Effector CD4-positive, alpha-beta T cell (primary cell): ENCODE measurements at places on chromosomes 3 and 15.

- DNase-seq: no peak
These were observed 60.0 kb downstream of the PIK3CB start for GRCh38 chr3:138774529-138775253.

GRCh38 chr3:62373714-62374333, 474 bp upstream of the FEZF2 start:
- DNase-seq: no peak

GRCh38 chr3:88031642-88032077, 27.1 kb downstream of the CGGBP1 start:
- no peak for DNase-seq

- no peak for DNase-seq
These were observed 110.2 kb downstream of the CMSS1 start for GRCh38 chr3:99927671-99928457.

- DNase-seq: no peak
These were observed 304.5 kb downstream of the OTOL1 start for GRCh38 chr3:161800985-161801559.

- DNase-seq: no peak
These were observed 14.4 kb upstream of the GOLGA8J start for GRCh38 chr15:30068326-30068725.

DNA sequence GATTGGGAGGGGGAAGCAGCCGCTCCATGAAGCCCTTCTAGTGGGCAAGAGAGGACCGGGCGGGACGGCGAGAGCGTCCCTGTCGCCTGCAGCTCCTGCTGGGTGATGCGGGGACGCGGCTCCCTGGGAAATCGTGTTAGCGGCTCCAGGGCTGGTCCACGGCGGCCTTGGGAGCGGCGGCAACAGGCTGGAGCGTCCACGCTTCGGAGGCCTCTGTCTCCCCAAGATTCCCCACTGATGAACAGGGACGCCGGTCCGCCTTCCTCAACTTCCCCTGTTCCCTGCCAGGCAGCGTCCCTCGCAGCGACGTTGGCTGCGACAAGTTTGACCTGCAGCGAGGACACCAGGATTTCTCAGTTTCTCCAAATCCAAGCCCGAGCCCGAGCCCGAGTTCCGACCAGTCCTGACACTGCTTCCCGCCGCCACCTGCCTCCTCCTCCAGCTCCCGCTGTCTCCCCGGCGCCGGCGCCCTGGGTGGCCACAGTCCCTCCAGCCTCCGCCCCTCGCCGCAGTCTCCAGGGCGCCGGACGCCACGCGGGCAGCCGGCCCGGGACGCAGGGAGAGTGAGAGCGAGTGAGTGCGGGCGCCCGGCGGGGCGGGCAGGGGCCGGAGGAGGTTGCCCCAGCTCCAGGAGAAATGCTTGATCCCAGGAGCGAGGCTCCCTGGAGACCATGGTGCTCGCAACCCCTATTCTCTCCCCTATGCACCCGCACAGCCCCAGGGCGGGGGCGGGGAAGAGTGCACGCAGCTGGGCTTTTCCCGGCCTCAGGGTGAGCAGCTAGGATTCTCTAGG, 78.1 kb upstream of the RNF7 start:
- DNase-seq: no peak

- DNase-seq: no peak
These were observed 301.9 kb downstream of the RAP2B start for GRCh38 chr3:153463895-153464294.

GRCh38 chr3:33612607-33613006, 105.4 kb downstream of the CLASP2 start:
- DNase-seq: no peak

GRCh38 chr15:31806106-31806505, 224.2 kb upstream of the CHRNA7 start:
- no peak for DNase-seq
